ENCODE measurements at places on chromosomes 16 and 17. TPM values are rescaled to one million over a fixed set of nuclear protein-coding genes. Genes with fewer than 3 reads are reported as not detected.

The C16orf46 gene
- 2.0 TPM for total RNA-seq

The MYCBPAP gene
- total RNA-seq, result 0.67 TPM

The AIPL1 gene
- 0.67 TPM for total RNA-seq

The HBM gene
- not detected for total RNA-seq

The KCNG4 gene
- not detected for total RNA-seq

The COPZ2 gene
- total RNA-seq, result 15.9 TPM

The MRM3 gene
- 21.6 TPM for total RNA-seq

Data from mammary microvascular endothelial cell (primary cell).